Left hindlimb (tissue), 1 donor: ENCODE measurements at places on chromosomes 12 and 14.
A peak's percentile ranks its signal among the peaks of the same experiment; 100 is the strongest.

GRCh38 chr14:90649557-90650135 is 166.6 kb downstream of the TTC7B start:
- no peak for DNase-seq

- DNase-seq = no peak
These were observed 4.6 kb upstream of the SLC8B1 start for GRCh38 chr12:113339540-113339939.

- no peak for DNase-seq
These were observed 34.4 kb upstream of the CCNT1 start for GRCh38 chr12:48750769-48751356.

GRCh38 chr14:102500713-102501112 is 8.9 kb downstream of the ANKRD9 start:
- no peak for DNase-seq

GRCh38 chr12:51225771-51226170 is 7.9 kb upstream of the POU6F1 start:
- no peak for DNase-seq

- no peak for DNase-seq
These were observed 30.4 kb upstream of the PSMA6 start for GRCh38 chr14:35261774-35262173.

DNA sequence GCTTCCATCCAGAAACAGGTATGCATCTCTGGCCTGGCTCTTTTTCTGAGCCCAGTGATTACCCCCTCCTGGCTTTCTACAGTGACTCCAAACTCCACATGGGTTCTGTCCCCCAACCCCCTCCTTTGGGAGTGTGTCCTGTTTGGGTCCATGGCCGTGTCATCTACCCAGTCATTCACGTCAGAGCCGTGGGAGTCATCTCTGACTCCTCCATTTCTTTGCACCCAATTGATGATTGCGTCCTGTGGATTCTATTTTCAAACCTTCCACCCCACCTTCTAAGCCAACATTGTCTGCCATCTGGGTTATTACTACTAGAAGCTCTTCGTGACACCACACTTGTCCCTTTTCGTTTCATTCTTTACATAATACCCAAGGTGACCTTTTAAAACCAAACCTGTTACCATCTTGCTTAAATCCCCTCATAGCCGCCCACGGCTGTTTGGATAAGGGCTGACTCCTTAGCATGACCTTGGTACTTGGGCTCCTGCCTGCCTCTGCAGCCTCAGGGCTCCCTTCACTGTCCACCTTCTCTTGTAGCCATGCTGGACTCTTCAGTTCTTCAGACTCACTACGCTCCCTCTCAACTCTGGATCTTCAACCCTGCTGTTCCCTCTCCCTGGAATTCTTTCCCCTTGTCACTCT is 38.1 kb upstream of the NT5DC3 start:
- no peak for DNase-seq

DNA sequence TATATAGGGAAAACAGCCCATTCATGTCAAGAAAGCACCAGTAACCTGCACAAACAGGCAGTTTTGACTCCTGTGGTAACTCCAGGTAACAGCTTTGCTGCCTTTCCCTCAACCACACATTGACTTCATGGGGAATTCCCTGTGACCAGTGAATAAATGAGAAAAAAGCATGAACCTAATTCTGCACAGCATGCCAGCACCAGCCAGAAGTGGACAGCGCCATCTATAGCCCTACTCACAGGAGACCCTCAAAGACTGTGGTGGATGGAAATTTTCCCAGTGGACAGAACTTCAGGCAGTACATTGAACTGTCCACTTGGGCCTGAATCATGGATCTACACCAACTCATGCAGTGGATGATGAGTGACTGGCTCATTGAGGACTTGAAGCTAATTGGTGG is 152.1 kb downstream of the SLC8A3 start:
- DNase-seq = no peak

DNA sequence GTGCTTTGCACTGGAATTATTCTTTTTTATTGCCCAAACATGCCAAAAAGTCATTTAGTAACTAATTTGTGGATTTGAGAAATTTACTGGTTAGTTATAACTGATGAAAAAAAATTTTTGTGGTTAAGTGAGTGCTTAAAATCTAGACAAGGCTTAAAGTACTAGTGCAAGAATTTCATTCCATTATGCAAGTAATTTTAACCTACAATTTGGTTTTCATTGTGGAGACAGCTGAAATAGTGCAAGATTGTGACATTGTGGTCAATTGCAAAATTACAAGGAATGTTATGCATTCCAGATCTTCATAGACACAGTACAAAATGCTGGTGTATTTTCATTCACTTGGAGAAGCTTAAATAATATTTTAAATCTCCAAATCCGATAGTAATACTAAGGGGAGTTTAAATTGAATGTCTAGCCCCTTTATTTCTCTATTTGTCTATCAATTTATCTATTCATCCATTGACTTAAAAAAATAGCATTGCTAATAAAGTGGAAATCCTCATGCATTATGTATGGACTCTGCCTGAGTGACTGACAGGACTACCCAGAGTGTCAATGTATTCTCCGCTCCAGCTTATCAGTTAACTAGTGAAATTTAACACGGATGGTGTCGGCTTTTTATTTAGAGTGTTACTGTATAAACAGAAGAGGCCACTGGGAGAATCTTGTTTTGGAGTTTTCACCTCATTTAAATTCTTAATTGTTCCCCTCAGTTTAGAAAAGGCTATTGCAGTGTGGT is 125.9 kb downstream of the ALX1 start:
- no peak for DNase-seq

DNA sequence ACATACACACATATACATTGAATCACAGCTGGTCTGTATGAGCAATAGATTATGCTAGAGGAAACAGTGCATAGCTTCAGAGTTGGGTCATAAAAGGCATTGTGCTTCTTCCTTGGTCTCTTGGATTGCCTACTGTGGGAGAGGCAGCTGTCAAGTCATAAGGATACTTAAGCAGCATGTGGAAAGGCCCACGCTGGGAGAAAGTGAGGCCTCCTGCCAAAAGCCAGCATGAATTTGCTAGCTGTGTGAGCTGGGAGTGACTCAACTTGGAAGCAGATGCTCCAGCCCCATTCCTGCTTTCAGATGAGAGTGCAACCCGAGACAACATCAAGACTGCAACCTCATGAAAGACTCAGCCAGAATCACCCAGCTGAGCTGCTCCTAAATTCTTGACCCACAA is 311.9 kb upstream of the TBX3 start:
- no peak for DNase-seq

DNA sequence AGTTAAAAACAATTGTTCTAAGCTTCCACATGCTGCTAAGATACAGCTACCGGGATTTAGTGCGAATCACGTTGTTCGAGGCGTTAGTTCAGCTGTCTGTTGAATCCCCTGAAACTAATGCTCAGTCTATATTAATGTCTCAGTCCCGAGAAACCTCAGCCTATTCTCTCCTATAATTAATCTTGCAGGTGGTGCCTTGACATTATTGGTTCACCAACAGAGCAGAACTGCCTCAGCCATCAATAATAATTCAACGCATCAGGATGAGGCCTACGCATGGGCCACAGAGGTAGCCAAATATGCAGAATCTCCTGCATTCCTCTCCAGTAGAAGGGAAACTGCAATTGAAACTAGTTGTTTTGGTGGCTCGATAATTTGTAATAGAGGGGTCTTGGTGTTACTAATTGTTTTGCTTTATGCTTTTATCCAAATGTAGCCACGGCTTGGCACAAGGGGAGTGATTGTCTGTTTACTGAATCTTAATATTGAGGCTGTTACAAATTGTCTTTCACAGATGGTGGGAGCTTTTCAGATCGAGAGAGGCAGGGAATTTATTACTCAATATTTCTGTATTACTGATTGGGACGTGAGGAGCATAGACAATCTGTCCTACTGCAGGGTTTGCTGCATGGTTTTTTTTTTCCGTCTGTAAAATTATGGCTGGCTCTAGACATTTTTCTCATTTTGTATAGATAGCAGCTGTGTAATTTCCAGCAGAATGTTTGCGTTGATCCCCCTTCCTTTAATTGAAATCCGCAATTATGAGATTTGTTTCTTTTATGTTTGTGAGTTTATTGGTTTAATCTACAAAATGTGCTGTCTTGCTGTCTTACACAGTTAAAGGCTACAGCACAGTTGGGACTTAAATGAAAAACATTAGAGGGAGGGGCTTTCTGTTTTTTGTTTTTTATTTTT is 1036.5 kb upstream of the NOVA1 start:
- no peak for DNase-seq

DNA sequence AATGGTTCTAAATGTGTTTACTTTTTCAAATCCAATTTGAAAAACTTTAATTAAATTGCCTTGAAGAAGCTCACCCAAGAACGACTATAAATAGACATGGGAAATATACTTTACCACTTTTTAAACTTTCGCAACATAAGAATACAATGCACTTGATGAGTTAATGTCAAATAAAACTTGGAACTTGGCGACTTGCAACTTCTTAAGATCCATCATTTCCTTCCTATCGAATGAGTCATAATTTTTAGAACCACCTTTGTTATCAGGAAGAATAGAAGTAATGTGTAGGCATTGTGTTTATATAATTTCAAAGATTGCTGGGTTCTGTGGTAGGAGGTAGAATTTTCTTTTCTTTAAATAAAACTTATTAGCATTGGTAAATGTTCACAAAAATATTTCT is 1417.4 kb upstream of the FLRT2 start:
- no peak for DNase-seq

DNA sequence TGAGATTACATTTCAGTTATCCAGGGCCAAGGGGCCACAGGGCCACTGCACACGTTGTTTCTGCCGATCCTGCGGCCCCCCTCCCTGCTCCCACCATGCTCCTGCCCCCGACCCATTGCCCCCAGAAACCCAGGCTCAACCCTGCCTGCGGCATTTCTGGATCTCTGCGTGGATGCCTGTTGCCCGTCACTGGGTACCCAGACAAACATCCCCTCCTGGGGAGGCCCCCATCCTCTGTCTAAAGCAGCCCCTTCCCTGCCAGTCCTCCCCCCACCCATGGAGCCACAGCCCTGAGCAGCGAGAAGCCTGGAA is 326.4 kb upstream of the SFSWAP start:
- DNase-seq = no peak

GRCh38 chr14:58824796-58825195 is 187.0 kb downstream of the DACT1 start:
- no peak for DNase-seq

DNA sequence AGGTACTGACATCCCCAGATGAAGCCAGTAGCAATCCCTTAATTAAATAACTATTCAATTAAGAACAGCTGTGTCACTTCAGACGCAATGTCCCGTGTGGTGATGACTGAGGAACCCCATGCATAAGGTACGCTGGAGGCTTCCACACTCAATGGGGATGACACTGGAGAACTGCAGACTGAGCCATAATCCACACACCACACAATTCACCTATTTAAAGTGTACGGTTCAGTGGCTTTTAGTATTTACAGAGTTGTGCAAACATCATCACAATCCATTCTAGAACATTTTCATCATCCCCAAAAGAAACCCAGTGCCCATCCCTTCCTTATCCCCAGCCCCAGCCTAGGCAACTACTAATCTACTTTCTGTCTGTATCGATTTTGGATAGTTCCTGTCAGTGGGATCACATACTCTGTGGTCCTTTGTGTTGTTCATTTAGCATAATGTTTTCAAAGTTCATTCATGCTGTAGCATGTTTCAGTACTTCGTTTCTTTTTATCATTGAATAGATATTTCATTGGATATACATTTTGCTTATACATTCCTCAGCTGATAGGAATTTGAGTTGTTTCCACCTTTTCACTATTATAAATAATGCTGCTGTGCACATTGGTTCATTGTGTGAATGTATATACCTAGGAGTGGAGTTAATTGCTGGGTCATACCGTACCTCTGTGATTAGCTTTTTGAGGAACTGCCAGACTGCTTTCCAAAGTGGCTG is 61.1 kb downstream of the NINJ2 start:
- no peak for DNase-seq

DNA sequence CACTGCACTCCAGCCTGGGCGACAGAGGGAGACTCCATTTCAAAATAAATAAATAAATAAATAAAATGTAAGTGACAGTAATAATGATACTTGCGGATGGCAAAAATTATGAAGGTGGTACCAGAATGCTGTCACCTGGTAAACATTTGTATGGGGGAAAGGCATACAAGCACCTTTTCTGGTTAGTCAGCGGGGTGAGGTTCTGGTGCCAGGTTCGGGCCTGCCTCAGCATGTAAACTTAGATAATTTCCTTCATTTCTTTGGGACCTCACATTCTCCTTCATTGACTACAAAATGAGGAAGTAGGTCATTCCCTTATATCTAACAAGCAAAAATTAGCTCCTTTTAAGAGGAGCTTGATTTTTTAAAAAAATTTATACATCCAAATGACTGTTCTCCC is 10.8 kb downstream of the VTI1B start:
- DNase-seq = no peak

- DNase-seq = no peak
These were observed 996 bp downstream of the SLC41A2 start for GRCh38 chr12:104956870-104957718.

GRCh38 chr14:38868399-38869290 is 234.4 kb downstream of the SEC23A start:
- DNase-seq = no peak

- DNase-seq = no peak
These were observed 115.0 kb upstream of the MDM1 start for GRCh38 chr12:68446901-68447796.

GRCh38 chr14:103095210-103095778 is 769 bp downstream of the EXOC3L4 start:
- peak; percentile 18 for DNase-seq

DNA sequence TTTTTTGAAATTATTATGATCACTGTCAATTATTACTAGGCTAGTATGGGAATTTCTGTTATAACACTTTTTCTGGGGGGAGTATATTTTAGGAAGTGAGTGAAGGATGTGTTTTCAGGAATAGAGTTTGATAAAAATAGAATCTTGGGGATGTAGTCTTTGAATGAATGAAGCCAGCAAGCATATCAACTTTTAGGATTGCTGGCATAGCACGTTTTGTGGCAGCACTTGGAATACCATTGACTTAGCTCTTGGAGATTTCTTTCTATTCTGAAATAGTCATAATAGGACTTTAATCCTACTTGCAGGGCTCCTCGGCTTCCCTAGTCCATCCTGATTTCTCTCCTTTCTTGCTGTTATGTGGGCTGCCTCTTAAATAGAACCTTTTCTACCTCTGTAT is 141.6 kb downstream of the DACT1 start:
- DNase-seq = no peak

DNA sequence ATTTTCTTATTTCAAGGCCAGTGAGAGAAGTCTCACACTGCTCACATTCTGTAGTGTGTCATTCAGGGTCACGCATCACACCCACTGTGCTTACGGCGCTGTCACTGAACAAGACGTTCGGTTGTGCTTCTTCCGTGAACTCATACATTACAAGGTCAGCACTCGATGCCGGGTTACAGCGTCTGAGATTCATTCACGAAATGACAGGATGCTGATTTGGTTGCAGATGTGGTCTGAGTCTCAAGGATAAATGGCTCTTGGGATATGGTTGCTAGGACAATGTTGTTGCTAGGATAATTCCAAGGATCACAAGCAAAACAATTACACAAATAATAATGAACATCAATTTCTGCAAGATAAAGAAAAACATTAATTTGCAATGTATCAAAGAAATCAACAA is 47.4 kb downstream of the STX2 start:
- DNase-seq = no peak

GRCh38 chr12:108297895-108298760 is 41.0 kb downstream of the CMKLR1 start:
- DNase-seq = no peak

GRCh38 chr14:77920312-77920711 is 120.4 kb downstream of the ADCK1 start:
- no peak for DNase-seq
